ENCODE measurements at places on chromosomes 5 and 9.
A peak's percentile ranks its signal among the peaks of the same experiment; 100 is the strongest.

DNA sequence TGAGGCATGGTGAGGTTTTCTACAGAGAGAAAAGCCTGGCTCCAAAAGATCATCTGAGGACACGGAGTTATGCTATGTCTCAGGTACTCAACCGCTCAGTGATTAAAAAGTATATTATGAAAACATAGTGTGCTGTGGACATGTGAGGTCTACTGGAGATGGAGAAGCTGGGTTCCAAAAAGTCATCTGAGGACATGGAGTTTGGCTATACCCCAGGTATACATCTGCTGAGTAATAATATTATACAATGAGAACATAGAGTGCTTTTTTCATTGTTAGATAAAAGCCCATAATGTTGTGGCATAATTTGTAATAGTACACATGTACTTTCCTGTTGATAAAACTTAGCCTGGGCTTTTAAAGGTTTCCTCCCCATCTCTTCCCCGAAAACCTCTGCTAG is 70.7 kb upstream of the SHISAL2B start:
- DNase-seq = no peak

- no peak for DNase-seq
Observed at GRCh38 chr5:176614805-176615478, 5.0 kb upstream of the GPRIN1 start.

DNA sequence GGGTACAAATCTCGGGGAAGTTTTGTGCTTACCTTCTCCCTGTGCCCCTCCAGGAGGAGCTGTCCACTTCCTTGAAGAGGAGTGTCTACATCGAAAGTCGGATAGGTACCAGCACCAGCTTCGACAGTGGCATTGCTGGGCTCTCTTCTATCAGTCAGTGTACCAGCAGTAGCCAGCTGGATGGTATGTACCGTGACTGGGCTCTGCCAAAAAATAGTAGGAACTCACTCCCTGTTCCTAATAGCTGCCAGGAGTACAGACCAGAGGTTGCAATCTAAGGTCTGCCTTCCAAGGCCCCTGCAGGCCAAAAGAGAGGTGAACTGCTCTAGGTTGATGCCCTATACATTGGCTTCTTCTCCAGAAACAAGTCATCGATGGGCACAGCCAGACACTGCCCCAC is 3.9 kb downstream of the KIF20A start:
- DNase-seq = no peak

DNA sequence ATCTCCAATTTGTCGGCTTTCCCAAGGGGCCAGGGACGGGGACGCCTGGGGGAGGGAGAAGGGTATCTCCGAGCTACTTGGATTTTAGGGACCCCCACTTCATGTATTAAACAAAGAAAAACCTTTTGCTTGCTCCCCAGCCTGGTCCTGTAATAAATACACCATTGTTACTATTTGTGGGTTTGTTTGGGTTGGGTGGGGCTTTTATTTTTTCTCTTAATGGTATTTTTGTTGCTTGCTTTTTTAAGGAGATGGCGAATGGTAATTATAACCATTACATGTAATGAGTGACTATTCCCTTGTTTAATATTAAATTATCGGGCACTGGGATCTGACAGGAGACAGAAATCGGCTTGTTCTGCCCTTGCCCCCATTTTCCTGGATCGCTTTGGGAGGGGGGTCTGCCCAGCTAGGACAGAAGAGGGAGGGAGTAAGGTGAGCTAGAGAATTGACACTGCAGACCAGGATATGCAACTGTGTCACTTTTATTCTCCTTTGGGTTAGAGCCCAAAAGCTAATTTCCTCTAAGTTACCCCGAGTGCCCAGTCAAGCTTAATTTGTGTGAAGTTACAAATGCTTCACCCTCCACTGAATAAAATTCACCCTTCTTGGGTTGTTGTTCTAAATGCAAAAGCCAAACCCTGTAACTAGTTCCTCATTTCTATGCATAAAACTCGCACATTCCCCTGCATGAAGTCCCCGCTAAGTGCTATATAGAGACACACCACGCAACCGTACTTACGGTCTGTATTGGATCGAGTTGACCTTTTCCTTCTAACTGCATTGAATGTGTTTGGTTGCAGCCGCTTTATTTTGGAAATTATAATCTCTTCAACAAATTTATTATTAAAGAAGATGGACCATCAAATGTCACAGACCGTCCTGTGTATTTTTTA is 1.6 kb upstream of the ZNF608 start:
- no peak for DNase-seq

DNA sequence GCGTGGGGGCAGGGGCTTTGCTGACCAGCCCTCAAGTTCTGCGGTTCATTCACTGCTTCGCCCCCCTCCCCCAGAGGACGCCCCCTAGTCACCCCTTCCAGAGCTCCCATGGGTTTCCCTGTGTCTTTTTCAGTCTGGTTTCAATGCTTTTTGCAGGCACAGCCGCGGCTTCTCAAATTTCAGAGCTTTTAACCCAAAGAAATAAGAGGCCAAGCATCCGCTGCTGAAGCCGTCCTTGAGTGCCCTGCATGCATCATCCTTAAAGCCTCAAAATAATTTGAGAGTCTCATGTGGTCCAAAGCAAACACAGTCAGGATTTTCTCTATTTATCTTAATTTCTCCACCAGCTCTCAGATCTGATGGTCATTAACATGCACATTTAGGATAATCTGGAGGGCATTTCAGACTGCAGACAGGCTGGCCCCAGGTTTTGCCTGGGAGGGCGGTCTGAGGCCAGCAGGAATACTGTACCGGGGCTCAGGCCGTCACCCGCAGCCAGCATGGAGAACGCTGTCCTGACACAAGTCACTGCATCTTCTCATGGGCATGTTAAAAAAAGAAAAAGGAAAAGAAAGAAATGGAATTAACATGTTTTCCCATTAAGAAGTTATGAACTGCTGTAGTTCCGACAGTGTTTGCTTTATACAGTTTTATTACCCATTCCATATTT is 420.8 kb upstream of the IRX4 start:
- DNase-seq = no peak

DNA sequence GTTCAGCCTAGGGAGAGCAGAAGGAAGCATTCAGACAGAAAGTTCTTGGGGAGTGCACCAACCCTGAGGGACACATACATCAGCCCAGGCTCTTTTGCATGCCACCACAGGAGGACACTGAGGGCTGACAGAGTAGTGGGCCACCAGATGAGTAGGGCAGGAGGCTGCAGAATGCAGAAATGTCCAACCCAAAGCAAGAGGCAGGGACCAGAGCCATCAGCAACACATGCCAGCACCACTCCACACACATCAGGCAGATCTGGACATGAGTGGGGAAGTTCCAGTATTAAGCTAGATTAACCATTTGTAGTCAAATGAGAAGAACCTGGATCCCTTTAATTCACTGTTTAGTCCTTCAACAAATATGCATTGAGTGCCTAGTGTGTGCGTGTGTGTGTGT is 35.7 kb upstream of the OTULINL start:
- DNase-seq = no peak

GRCh38 chr9:110142253-110142652 is 65.7 kb downstream of the C9orf152 start:
- no peak for DNase-seq

DNA sequence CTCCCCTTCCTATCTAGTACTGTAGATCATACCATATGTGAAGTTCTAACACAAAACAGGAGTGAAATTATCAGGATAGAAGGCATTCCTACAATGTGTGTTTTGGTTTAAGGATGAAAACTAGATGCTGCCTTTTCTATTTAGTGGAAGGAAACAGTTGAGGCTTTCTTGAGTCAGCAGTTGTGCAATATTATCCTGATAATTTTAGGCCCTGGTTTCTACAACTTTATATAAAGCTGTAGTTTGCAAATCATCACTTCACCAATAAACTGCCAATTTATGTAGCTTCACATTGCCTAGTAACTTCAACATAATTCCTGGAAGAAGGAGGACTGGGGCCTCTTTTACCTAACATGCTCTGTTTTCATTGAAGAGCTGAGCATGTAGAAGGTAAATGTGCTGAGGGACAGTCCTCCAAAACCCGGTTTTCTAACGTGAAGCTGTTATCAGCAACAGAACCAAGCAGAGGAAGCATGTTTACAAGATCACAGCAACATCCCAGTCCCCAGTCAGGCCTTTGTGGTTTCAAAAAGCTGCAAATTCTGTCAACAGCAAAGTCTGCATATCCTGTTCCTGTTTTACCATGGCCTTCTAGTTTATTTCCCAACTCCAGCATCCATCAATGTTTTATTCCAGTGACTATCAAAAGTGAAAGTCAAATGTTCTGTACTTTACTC is 513.4 kb upstream of the MEF2C start:
- DNase-seq = peak; percentile 17

- no peak for DNase-seq
Observed at GRCh38 chr5:179336126-179336870, 9.0 kb downstream of the ADAMTS2 start.

- DNase-seq = no peak
Observed at GRCh38 chr9:91126761-91127445, 234.8 kb downstream of the AUH start.

GRCh38 chr5:83662558-83662957 is 58.1 kb downstream of the HAPLN1 start:
- DNase-seq = no peak

DNA sequence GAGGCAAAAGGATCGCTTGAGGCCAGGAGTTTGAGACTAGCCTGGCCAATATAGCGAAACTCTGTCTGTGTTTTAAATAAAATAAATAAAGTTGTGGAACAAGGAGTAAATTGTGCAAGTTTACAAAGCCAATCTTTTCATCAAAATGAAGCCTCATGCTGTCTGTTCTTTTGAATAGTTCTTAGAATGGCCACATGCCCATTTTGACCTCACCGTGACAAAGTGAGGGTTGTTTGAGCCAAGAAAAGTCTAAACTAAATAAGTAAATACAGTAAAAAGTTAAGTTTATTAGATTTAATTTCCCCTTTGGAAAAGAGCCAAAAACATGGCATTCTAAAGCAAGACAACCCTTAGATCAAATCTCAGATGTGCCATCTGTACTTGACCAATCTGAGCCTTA is 165.7 kb downstream of the NDUFS4 start:
- no peak for DNase-seq

- DNase-seq = no peak
Observed at GRCh38 chr5:105453216-105453807, 1890.7 kb upstream of the NUDT12 start.

GRCh38 chr5:144403058-144403457 is 232.4 kb downstream of the KCTD16 start:
- DNase-seq = no peak

DNA sequence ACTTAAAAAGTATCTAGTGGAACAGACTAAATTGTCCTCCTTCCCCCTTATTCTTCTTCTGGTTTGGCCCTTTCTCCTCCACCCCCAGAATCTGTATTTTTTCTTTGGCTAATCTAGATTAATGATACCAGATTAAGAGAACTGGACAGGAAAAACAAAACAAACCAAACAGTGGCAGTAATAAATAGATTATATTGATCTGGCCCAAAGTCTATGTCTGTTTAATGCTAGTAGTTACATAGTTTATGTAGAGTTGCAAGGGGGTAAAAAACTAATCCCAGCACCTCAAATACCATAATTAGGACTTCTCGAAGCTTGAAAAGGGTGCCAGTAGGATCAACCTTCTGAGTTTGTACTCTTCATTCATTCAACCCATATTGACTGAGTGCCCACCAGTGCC is 104.5 kb downstream of the ARL15 start:
- no peak for DNase-seq

DNA sequence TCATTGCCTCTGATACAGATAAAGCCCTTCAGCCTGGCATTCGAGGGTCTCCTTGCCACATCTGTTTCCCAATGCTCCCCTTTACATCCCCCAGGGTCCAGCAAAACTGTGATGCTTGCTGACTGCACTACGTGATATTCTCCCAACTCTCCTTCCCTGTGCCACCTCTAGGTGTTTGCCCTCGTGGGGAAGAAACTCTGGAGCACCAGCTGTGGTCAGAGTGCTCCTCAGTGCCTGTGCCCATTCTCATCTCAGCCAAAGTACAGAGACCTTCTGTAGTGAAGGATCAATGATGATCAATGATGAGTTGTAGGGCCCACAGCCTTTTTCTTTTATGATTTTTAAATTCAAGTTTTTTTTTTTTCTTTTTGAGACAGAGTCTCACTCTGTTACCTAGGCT is 40.3 kb upstream of the MELK start:
- no peak for DNase-seq

GRCh38 chr9:123715258-123715657 is 214.7 kb downstream of the DENND1A start:
- DNase-seq = no peak

- DNase-seq = no peak
Observed at GRCh38 chr5:131945551-131946168, at the start of gene MEIKIN. MEIKIN (minus strand) TSS chr5:131945663; CDS start chr5:131945505, 158 bp downstream.

DNA sequence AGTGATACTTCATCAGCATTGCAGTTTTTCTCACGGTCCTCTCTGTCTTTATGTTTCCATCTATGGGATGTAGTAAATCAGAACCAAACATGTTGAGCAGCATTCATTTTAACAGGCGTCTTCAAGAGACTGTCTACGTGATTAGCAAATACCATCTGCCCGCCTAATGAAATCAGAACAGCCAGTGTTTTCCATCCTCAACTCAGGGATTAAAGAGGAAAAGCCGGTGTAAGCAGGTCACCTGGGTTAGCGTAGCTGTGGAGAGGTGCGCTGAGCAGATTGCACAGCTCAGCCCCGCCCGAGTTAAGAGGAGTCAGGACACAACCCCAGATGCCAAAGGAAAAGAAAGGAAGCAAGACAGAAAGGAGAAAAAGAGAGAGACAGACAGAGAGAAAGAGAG is 54.3 kb upstream of the ANKRD33B start:
- DNase-seq = no peak

- no peak for DNase-seq
Observed at GRCh38 chr5:93151896-93152295, 429.1 kb downstream of the NR2F1-AS1 start.

DNA sequence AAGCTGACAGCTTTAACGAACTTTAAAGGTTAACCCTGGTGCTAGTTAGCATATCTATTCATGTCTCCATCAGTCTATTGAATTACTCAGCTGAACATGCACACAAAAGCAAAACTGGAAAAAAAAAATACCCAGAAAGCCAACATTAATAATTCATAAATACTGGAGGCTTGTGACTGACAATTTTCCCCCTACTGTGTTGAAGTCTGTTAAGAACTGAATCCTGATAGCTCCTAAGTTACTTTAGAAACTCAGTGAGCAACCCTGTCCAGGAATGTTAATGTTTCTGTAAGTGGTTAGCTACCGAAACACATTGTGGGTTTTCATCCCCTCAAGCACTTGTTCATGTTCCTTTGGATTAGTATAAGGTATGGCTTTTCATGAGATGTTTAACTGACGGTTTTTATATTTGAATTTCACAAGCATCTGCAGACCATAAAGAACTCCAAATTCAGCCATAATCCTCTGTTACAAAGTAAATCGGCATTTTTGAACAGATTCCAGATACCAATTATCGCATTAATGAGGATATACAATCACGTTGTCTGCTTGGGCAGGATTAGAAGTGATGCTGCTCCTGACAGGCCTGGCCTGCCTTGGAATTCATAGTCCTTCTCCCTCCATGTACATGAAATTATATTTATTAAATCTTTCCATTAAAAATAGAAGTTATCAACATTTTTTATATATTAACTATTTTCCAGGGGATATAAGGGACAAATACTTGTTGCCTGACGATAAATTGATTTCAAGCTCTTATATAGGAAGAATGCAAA is 331.2 kb downstream of the TLE4 start:
- no peak for DNase-seq

- DNase-seq = peak; percentile 61
Observed at GRCh38 chr9:75200892-75201470, 112.7 kb downstream of the OSTF1 start.

- DNase-seq = no peak
Observed at GRCh38 chr5:37836235-37836591, 3.6 kb downstream of the GDNF start.

Data from CD4-positive, alpha-beta T cell treated with Interleukin-21 for 1 hour (primary cell).